ENCODE measurements at places on chromosomes 1 and 21.

GRCh38 chr1:200891774-200892157, 2.9 kb upstream of the INAVA start:
- DNase-seq: peak; percentile 90

DNA sequence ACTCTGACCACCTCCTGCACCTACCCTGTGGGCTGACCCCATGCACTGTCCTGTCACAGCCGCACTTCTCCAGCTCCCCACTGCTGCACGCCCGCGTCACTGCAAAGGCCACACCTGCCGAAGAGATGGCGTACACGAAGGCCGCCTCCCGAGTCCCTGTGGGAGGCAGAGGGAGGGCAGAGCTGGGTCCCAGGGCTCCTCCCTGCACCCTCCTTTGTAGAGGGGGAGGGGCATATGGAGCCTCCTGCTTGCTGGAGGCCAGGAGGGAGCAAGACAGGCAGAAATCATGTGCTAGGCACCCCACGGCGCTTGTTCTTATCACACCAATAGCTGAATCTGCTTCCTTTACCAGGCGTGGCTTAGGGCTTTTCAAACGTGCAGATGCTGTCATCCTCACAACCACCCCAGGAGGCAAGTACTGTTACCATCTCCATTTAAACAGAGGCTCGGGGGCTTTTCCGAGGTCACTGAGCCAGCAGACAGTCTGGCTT, 21.4 kb downstream of the WNT4 start:
- peak; percentile 92 for DNase-seq

DNA sequence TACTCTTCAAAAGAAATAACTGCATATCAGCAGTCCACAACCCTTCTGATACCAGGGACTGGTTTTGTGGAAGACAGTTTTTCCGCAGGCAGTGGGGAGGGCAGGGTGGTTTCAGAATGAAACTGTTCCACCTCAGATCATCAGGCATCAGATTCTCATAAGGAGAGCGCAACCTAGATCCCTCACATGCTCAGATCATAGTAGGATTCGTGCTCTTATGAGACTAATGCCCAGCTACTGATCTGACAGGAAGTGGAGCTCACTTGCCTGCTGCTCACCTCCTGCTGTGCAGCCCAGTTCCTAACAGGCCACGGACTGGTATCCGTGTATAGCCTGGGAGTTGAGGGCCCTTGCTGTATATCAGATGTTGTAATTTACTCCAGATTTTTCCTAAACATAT, 11.5 kb downstream of the RO60 start:
- DNase-seq: no peak

DNA sequence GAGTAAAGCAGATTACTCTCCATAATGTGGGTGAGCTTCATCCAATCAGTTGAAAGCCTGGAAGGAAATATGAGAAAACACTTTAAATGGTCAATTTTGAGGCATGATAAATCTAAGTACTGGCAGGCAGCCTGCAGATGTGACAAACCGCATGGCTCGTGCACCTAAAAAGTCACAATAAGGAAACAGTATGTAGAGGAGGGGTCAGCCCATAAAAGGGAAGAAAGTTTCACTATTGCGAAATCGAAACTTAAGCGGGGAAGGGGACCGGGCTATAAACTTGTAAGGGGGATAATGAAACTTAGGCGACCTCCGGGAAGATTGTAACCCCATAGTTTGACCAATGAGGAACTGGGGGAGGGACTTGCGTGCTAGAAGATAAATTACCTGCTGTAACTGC, 109.8 kb downstream of the PLPPR4 start:
- no peak for DNase-seq

DNA sequence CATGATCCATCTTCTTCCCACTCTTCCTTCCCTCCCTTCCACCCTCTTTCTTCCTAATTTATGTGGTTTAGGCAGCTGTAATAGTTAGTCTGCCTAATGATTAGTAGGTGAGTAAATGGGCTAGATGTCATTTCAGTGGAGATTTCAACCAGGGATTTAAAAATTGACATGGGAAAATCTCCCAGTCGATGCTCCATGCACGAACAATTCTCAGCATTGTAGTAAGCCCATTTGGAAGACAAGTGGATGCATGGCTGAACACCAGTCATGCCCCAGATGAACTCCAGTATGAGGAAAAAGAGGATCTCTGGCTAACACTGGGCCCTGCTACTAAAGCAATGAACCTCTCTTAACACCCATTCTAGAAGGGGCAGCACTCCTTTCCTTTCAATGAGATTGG, 25.3 kb downstream of the CHI3L2 start:
- no peak for DNase-seq

GRCh38 chr21:36658926-36659325, 40.0 kb upstream of the SIM2 start:
- DNase-seq: no peak

DNA sequence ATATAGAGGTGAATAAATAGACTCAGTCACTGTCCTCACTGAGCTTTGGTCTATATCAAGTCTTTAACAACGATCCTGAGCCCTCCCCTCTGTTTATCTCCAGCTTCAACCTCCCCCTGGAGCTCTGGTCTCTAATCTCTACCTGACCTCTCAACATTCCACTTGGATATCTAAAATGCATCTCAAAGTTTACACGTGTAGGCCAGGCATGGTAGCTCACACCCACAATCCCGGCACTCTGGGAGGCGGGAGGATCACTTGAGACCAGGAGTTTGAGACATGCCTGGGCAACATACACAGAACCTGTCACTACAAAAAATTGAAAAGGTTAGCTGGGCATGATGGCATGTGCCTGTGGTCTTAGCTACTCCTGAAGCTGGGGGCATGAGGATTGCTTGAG, 53.4 kb downstream of the GADD45A start:
- no peak for DNase-seq
